ENCODE measurements at places on chromosomes 11 and 22. TPM values are rescaled to one million over a fixed set of nuclear protein-coding genes. Genes with fewer than 3 reads are reported as not detected.

GRCh38 chr11:47726118-47726442, 10.9 kb upstream of the AGBL2 start:
- no peak for DNase-seq

- no peak for DNase-seq
These were observed 25.6 kb downstream of the SNAP29 start for GRCh38 chr22:20884454-20884853.

APOA1 gene
- not detected for polyA plus RNA-seq

CELSR1 gene
- polyA plus RNA-seq: 23.2 TPM

RASGRP2 gene
- 0.49 TPM for polyA plus RNA-seq

PLAAT2 gene
- 0.46 TPM for polyA plus RNA-seq

Measured in keratinocyte (primary cell).